ENCODE measurements at places on chromosomes 1 and 21.

DNA sequence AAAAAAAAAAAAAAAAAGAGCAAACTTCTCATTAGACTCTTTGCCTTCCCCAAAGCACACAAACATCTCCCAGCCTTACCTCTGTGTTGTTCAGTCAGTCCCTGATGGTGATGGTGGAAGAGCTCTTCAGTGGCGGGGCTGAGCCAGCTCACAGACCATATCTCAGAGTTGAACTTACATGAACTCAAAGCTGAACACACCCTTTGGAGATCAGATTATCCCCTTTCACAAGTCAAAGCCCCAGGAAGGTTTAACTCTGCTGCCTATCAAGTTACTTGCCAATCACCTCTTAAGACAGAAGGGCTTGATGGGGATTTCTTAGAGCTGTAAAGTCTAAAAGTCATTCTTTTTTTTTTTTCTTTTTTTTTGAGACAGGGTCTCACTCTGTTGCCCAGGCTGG, 55.2 kb upstream of the L1TD1 start:
- no peak for DNase-seq

- DNase-seq = no peak
Measured at GRCh38 chr1:81990241-81990640, 189.5 kb downstream of the ADGRL2 start.

GRCh38 chr1:56972976-56973375, 7.2 kb upstream of the C8B start:
- DNase-seq = no peak

GRCh38 chr21:45078877-45079281, 4.5 kb downstream of the ADARB1 start:
- DNase-seq = peak; percentile 95

- no peak for DNase-seq
Measured at GRCh38 chr1:239287296-239287695, 99.1 kb upstream of the CHRM3 start.

- DNase-seq = no peak
Measured at GRCh38 chr21:45022348-45022675, 52.1 kb upstream of the ADARB1 start.

DNA sequence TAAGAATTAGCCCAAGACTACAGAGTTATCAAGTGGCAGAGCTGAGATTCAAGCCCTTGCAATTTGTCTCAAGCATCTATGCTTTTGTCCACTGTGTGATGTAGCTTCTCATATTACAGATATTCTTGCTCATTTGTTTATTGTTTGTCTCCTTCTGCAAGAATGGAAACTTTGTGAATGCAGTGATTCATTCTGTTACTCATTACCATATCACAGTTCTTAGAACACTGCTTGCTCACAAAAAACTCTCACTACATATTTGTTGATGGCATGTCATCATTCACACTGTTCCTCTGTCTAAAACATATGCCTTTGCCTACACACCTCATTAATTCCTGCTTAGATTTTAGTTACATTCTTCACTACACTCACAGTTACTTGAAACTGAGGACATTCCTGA, 1198.9 kb downstream of the PLA2G4A start:
- DNase-seq = no peak

- no peak for DNase-seq
Measured at GRCh38 chr1:43882763-43883162, 50.8 kb upstream of the ARTN start.

DNA sequence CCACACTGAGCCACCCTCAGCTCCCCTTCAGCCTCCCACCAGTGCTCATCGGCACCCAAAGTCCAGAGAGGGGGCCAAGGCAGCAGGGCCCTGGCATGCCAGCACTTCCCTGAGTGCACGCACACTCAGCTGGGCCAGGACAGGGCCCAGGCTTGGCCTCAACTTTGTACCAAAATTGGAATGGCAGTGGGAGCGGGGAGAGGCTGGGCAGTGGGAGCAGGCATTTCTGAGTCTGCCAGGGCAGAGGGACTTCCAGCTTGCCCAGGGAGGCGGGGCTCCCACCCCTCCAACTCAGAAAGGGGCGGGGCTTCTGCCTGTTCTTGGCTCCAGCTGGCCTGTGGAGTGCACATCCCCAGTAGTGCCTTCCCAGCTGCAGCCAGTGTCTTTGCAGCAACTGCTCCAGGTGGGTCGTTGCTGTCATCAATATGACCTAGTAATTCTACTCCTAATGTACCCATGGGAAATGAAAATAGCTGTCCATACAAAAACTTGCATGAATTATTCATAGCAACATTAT, 10.3 kb upstream of the SNX7 start:
- no peak for DNase-seq

GRCh38 chr1:46517010-46517600, 27.5 kb downstream of the DMBX1 start:
- no peak for DNase-seq

- DNase-seq = no peak
Measured at GRCh38 chr21:39187141-39187540, 3.9 kb upstream of the PSMG1 start.

DNA sequence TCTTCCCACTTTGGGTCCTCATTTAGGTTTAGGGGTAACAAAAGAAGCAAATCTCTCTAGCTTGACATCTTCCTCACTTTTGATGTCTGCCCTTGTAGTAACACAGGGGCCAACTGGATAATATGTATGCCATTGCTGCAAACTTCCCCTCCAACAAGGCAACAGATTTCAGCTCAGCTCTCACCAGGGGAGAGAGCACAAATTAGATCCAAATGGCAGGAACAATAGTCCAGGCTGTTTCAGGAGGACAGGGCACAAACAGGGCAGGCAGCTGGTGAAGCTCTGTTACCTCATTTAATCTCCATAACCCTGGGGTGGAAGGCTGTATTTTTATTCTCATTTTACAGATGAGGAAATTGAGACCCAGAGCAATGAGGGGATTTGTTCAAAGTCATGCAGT, 4.3 kb upstream of the PIK3R3 start:
- no peak for DNase-seq

- no peak for DNase-seq
Measured at GRCh38 chr21:35226328-35226727, 177.2 kb upstream of the RUNX1 start.

DNA sequence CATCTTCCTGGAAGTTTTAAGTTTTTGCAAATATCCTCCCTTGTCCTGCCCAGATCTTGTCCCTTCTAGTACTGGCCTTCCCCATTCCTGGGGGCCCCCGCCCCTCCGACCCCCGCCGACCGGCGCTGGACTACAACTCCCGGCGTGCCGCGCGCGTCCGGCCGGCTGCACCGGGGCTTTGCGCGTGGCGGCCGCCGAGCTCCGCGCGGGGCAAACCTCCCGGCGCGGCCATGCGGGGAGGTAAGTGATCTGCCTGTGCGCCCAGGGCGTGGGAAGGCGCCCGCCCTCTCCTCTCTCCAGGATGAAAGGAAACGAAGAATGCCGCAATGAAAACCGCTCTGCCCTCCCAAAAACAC, 3.2 kb upstream of the SAMD13 start:
- peak; percentile 14 for DNase-seq

DNA sequence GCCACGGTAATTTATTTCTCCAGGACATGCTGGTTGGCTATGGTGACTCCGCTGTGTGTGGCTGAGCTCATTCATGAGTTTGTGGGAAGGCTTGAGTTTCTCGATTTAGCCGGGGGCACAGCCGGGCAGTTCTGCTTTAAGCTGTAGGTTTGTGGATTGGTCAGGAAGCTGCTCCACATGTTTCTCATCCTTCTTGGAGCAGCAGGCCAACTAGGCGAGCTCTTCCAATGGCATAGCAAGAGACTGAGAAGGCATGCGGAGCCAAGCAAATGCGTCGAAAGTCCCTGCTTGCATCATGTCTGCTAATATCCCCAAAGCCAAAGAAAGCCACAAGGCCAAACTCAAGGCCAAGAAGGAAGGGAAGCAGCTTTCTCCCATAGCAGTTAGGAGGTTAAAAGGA, 71.6 kb upstream of the GREM2 start:
- no peak for DNase-seq

- no peak for DNase-seq
Measured at GRCh38 chr1:94316183-94316582, 78.8 kb upstream of the ARHGAP29 start.

DNA sequence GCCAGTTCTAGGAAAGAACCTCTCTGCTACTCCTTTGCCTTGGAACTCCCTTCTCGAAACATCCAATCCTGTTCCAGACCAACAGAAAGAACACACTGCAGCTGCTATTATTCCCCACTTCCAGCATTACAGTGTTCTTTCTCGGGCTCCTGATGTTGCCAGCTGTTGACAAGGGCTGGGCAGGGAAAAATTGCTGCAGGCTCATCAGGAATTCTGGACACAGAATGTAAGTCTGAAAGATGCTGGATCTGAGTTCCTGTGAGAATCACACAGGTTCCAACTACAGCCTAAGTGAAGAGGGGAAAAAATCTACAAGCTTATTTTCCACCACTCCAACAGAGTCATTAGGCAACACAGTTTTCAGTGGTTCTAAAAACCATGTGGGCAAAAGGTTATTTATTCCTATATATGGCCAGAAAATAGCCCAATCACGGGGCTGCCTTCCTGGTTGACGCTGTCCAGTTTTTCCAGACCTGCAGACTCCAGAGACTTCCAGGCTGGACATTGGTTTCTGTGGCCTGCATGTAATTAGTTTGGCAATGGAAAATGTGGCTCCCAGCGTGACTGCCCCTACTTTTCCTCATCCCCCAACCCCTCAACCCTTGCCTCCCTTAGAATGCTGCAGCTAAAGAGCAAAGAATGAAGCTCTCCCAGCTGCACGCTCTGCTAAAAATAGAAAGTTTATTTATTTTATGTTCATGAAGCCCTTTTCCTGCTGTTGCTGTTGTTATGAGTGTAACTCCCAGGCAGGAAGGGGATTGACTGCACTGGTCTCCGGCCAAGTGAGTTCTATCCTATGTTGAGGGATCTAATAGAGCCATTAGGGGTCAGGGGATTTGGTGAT, 8.3 kb upstream of the KIAA0040 start:
- no peak for DNase-seq

DNA sequence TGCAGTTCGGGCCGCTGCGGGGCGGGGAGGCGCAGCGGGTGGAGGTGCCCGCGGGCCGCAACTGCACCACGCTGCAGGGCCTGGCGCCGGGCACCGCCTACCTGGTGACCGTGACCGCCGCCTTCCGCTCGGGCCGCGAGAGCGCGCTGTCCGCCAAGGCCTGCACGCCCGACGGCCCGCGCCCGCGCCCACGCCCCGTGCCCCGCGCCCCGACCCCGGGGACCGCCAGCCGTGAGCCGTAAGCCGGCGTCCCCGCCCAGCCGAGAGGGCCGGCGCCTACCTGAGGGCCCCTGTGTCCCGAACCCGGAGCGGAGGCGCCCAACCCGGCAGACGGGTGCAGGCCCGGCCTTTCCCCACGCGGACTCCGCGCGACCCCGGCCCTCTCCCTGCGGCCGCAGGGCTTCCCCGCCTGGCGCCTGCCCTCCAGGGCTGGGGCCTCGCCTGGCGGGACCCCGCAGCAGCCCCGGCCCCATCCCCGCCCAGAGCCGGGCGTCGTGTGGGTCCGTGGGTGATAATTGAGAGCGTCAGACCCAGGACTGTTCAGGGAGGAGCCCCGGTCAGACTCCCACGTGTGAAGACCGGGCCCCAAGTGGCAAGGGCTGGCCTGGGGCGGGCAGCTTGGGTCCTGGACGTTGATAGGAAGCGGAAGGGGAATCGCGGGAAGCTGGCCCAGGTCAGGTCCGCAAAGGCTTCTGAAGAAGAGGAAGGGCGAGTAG, 4.2 kb downstream of the VWA1 start:
- DNase-seq = no peak

- no peak for DNase-seq
Measured at GRCh38 chr1:100234432-100234831, 15.2 kb downstream of the DBT start.

- DNase-seq = peak; percentile 49
Measured at GRCh38 chr1:35707601-35708440, 10.9 kb downstream of the C1orf216 start.

DNA sequence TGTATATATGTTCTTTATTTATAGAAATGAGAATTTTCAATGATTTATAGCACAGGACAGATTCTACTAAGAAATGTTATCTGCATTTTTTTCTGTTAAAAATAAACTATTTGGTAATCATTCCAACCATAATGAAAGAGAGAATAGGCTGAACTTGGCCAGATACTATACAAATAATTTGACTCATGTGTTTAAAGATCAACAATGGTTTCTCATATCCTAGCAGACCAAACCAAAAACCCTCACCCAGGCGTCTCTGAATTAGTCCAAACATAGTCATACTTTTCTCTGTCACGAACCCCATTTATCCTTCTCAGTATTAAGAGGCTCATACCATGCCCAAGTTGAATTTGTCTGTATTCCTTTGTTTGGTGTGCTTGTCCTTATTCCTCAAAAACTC, 40.3 kb downstream of the RPE65 start:
- DNase-seq = no peak

GRCh38 chr1:19654386-19654785, 10.3 kb downstream of the NBL1 start:
- no peak for DNase-seq

GRCh38 chr21:36203603-36203889, 46.9 kb downstream of the DOP1B start:
- DNase-seq = no peak

DNA sequence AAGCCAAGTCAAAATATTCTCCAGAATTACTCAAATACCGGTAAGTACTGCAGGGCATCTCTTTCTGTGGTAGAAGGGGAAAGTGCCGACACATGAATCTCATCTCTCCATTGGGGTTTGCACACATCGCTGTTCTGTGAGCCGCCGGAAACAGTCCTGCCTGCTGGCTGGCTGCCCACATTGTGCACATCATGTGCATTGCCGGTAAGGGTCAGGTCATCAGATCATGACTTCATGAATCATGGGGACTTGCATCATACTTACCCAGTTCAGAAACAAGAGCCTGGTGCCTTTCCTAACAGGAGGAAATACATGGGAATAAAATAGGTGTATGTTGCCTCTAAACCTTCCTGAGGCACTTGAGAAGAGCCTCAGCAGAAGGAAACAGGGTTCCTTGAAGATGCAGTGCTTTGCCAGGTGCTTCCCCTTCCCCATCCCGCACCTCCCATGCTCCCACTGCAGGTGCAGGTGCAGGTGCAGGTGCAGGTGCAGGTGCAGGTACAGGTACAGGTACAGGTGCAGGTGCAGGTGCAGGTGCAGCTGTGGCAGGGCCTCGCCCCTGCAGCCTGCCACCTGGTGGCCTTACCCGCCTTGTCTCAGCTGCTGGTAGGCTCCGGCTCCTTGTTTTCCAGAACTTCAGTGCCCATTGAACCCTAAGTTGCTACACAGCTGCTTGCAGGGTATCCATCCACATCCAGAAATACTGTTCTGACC, 26.5 kb downstream of the GPR137B start:
- no peak for DNase-seq

DNA sequence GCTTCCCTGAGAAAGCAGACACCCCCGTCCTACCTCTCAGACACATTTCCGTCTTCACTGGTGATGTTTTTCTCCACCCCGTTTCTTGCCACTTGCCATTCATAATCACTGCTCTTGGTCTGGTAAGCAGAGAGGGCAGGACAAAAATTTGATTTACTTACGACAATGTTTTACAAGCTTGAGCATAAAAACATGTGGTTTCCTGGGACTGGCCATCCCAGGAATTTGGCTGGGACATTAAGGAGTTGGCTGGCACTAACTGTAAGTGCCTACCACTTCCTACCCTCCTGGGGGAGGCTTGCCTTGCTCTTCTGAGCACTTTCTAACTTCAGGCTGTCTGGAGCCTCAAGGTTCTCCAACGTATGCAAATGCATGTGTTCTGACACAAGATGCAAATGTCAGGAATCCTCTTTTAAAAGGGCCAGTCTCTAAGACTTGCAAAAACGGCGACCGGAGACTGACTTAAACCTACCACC, 24.2 kb downstream of the ZBTB18 start:
- no peak for DNase-seq

Measured in CD4-positive, alpha-beta T cell (primary cell).